Bronchial epithelial cell (primary cell): ENCODE measurements at places on chromosomes 6 and 20.

- DNase-seq, result no peak
These were observed 600 bp upstream of the TNNC2 start for GRCh38 chr20:45827712-45828111.

DNA sequence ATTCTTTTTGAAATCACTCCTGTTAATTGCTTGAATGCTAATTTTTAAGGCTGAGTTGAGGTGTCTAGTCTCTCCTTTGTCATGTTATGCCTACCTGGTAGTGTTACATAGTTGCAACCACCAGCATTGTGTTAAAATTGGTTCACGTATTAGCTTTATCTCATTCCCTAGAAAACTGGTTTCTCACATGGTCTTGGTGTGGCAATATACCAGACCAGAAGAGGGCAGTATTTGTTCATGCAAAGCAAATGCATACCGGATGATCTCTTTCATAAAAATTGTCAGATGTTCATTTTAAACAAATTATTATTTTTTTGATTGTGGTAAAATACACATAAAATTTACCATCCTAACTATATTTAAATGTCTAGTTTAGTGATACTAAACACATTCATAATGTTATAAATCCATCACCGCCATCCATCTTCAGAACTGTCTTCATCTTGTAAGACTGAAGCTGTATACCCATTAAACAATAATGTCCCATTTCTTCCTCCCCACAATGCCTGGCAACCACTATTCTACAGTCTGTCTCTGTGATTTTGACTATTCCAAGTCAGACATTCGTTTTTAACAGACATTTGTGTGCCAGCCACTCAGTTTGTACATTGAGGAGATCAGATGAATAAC is 92.8 kb downstream of the ATRN start:
- peak; percentile 69 for DNase-seq

DNA sequence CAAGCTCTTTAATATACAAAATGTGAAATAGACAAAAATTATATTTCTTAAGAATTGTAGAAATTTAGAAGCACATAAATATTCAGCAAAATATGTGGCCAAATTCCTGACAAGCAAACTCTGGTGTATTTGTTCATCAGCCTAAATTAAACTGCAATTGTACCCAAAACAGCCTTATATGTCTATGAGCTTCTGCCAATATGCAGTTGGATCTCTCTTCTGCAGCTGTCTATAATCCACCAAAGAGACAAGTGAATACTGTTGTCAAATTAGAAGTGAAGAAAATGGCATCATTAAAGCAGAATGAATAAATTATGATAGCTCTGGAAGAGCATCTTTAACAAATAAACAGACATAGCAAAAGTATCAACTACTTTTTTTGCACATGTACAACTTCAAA is 755.7 kb downstream of the GRIK2 start:
- no peak for DNase-seq

DNA sequence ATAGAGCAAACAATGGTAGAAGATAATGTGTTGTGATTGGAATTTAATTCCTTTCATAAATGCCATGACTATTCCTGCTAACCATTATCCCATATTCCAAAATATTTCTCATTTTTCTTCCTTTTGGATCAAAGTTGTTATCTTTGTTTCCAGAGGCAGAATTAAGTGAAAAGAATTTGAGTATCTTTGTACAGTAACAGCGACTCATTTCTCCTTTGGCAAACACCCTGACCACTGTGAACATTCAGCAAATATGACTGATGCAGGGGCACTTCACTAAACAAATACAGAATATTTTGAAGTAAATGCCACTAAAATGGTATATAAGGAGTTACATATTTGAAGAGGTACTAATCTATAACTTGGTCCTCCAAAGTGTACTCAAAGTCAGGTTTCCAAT is 105.0 kb upstream of the LAMP5 start:
- DNase-seq, result peak; percentile 15

DNA sequence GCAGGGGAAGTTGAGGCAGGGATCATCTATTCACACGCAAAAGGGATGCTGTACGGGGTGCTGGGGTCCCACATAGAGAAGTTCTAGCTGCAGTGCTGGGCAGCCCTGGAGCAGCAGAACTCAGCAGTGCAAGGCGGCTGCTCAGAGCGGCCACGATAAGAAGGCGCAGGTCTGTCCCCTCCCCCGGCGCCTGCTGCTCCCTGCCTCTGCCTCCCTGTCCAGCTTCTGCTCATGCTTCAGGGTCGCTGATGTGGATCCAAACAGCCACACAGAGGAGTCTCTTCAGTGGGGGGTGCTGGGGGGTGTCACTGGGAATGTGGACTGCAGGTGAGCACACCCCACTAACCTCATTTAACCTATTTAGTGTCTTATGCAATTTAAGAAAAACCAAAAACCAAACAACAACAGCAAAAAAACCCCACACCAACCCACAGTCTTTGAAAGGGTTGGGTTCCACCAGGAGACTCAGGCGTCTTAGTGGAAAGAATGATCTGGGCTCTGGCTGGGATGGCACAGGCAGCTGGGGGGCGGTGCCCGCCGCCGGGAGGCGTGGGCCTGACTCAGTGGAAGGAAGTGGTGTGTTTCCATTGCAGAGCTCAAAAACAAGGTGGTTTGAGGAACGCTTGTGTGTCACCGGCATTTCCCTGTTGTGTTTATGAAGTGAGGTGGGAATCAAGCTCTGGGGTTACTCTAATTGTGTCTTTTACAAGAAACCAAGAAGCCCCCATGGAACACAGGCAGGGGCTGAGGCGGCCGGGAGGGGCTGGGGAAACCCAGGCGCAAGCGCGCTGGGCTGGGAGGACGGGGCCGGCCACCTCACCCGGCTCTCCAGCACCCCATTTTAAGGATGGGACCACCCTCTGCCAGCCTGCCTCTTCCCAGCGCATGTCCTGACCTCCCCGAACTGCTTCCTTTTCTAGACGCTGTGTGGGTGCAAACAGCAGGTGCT is 55.1 kb downstream of the IRF4 start:
- no peak for DNase-seq

GRCh38 chr6:125759959-125760457 is 10.6 kb downstream of the HEY2 start:
- no peak for DNase-seq
